Stimulated activated CD4-positive, alpha-beta T cell treated with anti-CD3 and anti-CD28 coated beads, Interleukin-12 subunit alpha, Interleukin-12 subunit beta, amount 100 ng/mL, for 24 hours (primary cell): ENCODE measurements at places on chromosomes 16 and 17.

- DNase-seq: no peak
Measured at GRCh38 chr17:16273929-16274339, 56.9 kb downstream of the PIGL start.

DNA sequence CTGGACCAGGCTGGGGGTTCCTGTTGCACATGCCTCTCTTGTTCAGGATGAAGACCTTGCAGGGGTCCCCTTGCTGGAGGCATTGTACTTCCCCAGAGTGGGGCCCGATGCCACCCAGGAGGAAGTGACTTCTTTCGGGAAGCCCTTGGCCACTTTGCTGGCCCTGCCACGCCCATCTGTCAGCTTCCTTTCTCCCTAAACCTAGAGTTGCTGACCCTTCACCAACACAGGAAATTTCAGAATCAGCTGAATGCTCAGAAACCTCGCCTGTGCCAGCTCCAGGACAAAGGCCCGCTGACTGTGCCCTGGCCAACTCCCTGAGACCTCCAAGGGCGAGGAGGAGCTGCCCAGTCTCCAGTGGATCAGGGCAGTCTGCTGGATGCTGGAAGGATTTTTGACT, 26.7 kb downstream of the WNT9B start:
- no peak for DNase-seq

- DNase-seq: no peak
Measured at GRCh38 chr16:14148016-14148415, 76.9 kb downstream of the MRTFB start.

DNA sequence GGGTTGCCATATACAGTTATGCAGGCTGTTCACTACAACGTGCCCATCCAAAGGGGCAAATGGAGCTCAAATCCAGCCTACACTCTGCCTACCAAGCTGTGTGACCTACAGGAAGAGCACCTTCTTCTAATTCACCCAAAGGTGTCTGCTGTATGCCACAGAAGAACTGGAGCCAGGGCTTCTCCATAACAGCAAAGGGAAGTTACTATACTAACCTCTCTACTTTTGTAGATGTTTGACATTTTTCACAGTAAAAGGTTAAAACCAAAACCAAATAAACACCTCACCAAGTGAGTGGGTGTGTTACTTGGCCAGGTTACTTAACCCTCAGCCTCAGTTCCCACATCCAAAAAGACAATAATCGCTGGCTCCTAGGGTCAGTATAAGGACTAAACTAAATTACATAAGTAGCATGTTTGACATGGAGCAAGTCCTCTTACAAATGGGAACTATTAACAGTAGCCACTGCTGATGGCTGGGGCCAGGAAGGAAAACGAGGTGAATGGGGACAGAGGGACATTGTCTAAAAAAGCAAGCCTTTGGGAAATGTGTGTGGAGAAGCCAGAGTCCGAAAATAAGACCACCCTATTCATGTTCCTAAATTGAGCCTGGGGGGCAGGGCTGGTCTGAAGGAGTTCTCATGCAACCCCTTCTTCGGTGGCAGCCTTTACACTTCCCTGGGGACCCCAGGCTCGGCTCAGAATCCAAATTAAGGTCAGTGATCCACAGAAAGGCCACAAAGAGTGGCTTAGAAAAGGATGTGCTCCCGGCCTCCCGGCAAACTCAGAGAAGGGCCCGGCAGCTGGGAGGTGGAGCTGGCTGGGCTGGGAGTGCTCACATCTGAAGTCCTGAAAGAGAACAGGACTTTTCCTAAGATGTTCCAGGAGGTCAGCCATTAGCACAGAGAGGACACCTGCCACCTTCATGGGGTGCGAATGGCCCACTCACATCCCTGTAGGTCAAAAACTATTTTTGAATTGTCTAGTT, 13.5 kb downstream of the CUEDC1 start:
- DNase-seq: no peak
